Pancreas (tissue), 10 donors: ENCODE measurements at places on chromosomes 2 and 18.

DNA sequence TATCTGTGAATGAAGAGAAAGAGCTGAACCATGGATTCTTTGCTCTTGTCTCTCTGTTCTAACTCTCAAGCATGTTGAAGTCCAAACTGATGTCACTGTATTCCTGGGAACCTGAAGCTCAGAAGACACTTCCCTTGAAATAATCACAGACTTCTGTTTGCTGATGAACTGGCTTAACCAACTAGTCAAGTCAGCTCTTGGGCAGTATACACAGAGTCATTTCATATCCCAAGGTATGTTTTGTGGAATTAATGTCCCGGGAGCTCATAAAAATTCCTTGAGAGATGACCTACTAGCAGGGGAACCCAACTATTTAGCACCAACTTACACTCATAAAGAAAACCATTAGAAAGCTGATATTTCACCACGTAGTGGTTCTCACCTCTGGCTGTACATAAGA, 156.6 kb downstream of the NR4A2 start:
- DNase-seq: no peak

DNA sequence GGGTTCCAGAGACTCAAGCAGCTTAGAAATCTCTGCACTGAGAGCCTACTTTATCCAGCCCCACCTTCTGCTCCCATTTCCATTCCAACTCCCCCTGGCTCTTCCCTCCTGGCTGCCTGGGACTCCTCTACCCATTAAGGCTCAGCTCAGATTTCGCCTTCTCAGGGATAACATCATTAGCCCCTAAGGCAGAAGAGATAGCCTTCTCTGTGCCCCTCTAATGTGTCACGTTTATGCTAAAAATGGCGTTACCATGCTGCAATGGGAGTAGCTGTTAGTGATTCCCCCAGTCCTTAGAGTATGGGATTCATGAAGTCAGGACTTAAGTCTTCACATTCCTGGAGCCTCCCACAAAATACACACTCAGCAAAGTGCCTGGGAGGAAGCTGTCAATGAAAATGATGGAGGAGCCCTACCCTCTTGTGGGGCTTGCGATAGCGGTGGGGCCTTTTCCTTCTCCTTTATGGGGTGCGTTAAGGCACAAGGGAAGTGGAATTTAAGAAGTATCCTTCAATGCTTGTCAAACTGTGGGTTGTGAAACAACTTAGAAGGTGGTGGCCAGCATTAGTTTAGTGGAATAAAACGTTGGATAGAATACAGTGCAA, 144.7 kb upstream of the COPS8 start:
- no peak for DNase-seq

- no peak for DNase-seq
Measured at GRCh38 chr18:50749421-50749820, 70.4 kb downstream of the MRO start.

DNA sequence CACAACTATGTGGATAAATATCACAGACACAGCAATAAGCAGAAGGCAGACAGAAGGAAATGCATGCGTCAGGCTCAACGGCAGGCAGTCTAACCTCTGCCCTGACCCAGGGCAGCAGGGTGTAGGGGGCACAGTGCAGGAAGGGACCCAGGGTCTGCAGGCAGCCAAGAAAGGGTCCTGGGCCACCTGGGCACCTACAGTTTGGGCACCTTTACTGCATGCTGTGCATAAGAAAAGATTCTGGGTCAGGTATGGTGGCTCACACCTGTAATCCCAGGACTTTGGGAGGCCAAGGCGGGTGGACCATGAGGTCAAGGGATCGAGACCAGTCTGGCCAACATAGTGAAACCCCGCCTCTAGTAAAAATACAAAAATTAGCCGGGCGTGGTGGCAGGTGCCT, 17.7 kb downstream of the PASK start:
- DNase-seq: no peak

- no peak for DNase-seq
Measured at GRCh38 chr2:111522231-111522768, 361.7 kb downstream of the ANAPC1 start.

DNA sequence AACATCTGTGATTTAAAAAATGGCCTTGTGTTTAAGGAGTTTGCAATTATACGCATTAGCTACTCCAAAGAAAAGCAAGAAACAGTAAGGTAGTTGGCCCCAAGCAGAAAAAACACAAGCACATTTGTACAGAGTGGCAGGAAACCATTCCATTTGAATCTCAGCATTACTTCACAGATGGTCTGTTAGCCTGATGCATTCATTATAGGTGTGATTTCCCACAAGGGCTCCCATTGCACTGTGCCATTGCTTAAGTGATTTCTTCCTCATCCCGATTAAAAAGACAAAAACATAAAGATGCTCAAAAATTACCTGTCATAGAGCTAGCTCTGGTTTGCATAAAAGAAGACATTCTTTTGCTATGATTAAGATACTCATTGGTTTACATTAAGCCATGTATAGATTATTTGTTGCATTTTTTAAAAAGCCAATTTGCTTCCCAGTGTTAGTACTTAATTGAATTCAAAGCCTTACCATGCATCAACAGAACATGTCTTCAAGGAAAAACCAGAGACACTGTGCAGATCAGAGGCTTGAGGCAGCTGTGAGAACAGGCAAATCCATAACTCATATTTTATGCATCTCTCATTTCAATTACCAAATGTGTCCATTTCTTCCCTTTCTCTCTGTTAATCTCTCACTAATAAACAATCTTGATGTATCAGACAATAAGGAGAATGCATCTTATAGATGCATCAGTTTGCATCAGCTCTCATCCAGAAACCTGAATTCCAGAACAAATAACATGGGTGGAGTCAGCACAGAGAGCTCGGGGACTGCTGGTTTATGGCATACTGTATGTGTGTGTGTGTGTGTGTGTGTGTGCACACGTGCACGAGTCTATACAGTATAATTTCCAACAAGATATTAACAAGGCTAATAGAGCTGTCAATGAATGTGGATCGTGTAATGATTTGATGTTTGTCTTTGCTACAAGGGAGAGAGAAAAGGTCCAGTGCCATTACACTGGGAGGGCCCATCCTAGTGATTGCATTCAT, 558.6 kb upstream of the HS6ST1 start:
- no peak for DNase-seq

- DNase-seq: no peak
Measured at GRCh38 chr2:59684771-59685166, 868.7 kb downstream of the BCL11A start.

DNA sequence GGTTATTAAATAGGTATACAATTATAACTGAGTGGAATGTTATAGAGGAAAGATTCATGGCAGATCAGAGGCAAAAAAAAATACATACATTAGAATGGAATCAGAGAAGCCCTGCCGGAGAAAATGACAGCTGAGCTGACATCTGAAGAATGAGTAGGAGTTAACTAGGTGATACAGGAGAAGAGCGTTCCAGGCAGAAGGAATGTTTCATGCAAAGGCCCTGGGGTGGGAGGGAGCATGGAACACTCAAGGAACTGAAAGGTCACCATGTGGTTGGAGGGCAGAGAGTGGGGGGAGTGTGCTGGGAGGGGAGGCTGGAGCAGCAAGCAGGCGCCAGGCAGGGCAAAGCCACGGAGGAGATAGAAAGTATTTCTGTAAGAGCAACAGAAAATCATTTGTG, 31.6 kb upstream of the CDK5R2 start:
- no peak for DNase-seq

DNA sequence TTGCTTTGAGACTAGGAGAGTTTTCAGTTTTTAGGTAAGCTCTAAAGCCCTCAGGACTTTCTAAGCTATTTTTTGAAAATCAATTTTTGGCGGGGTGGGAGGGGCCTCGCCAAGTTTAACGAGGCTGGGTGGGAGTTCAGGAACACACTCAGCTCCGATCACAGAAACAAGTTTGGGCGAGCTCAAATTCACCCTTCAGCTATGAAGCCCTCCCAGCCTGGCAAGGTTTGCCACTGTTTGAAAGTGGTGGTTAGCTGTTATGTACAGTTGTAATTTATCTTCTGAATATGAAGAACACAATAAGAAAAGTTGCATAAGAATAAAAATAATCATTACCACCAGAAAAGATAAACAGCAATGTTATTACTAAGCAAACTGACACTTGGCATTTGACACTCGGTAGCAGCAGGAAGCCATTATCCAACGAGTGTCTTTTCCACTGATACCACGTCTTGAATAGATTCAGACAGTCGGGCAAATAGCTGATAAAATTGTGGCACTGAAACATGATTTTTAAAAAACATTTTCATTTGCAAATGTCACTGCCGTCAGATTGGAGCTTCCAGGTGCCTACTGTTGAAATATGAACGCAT, 59.8 kb downstream of the KCTD1 start:
- DNase-seq: no peak

- DNase-seq: no peak
Measured at GRCh38 chr2:157442636-157443035, 1.3 kb downstream of the CYTIP start.

- no peak for DNase-seq
Measured at GRCh38 chr2:241300000-241300399, 15.5 kb downstream of the HDLBP start.

DNA sequence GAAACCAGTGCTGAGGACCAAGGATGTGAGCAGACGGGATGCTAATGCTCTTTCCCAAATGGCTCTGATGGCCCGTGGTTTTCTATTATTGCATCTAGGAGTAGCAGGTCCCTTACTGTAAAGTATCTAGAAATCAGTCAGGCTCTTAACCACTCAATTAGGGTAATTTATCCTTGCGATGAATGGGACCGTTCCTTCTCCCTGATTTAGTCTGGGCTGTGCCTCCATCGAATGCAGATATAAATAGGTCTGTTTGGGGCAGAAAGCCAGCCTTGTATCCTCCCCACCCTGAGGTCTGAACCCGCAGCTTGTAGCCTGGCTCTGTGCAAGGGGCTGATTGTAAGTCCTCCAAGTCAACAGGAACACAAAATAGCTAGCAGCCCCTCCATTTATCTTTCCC, 9.5 kb upstream of the SMARCAL1 start:
- DNase-seq: no peak

- DNase-seq: no peak
Measured at GRCh38 chr2:127080938-127081755, 25.8 kb downstream of the BIN1 start.

GRCh38 chr2:238424313-238424700, 2.4 kb upstream of the ASB1 start:
- DNase-seq: no peak

GRCh38 chr2:138950486-138950885, 170.3 kb upstream of the NXPH2 start:
- DNase-seq: no peak

GRCh38 chr2:18903750-18904149, 314.4 kb upstream of the NT5C1B start:
- no peak for DNase-seq

DNA sequence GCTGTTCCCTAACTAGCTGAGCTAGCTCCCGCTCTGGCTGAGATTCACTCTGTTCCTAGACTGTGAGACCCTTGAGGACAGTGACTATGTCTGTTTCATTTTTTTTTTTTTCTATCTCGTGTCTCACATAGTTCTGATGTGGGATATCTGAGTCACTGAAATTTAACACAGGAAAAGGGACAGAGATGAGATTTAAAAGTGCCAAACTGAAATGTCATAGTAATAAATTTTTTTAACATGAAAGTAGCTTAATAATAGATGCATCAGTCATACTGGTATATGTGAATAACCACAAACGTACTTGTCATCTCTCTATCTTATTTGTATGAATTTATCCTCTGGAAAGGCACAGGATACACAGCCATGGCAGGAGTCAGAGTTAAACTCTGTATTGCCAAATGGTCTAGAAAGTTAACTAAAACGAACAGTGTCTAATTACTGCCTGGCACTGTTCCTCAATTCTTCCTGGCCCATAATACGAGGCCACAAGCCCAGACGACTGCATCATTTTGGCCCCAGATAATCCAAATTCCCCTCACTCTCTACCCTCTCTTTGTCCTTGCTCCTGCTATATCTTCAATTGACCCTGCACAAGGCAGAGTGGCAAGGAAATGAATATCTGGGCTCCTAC, 87.5 kb downstream of the SATB2 start:
- DNase-seq: no peak

DNA sequence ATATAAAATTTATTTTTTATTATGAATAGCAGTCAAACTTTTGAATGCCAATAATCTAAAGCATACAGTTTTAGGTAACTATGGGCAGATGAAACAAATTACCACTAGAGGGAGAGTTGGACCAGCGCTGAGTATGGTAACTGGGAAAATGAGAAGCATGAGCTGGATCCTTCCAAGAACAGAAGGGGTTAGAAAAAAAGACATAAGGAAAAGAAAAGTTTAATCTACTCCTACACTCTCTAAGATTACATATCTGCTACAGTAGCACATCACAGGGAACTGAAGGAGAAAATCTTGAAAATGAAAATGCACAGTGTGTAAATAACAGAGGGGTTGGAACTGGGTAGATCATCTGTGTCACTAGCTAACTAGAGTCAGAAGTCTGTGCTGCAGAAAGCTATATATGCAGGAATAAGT, 15.5 kb downstream of the REG3G start:
- DNase-seq: no peak

DNA sequence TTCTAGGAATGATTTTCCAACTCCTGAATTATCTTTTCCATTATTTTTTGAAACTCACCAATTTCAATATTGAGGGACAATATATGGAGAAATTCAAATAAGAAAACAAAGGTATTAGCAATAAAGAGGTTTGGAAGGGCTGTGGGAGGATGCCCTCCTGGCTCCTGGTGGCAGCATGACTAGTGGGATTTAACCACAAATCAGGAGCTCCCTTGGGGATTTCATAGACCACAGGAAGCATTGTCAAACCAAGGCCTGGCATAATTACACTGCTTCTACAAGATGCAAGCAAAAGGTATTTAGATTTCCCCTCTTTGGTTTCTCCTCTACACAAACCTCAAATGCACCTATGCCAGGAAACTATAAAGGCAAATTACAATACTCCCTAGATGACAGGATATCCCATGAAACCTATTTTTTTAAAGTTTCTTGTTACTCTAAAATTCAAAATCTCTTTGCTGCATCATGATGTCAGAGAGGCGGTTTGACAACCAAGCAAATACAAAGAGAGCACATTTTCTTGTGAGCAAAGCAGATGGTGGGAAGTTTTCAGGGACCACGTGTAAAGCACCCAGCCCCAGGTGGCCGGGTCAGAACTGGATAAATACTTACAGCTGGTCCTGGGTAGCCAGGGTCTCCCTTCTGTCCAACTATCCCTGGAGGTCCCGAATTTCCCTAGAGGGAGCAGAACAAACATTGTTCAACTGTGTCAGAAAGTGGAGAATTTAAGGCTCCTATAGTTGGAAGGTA, 67.9 kb downstream of the COL6A3 start:
- DNase-seq: no peak
